Pancreas (tissue), 10 donors: ENCODE measurements at places on chromosomes 1 and 21. TPM values are rescaled to one million over a fixed set of nuclear protein-coding genes. Genes with fewer than 3 reads are reported as not detected.

GRCh38 chr1:240888039-240888786 lies 276.3 kb upstream of the GREM2 start:
- H3K4me3 ChIP-seq = no peak overlapping the region
- H3K27me3 ChIP-seq = no peaks in the 10 kb centered on the region
- no peaks in the 10 kb centered on the region for H3K4me1 ChIP-seq
- H3K36me3 ChIP-seq = no peaks in the 10 kb centered on the region
- DNase-seq = peak; percentile 53

OR2T8 gene
- total RNA-seq = not detected

- H3K27me3 ChIP-seq = no peaks in the 10 kb centered on the region
- no peaks in the 10 kb centered on the region for H3K4me1 ChIP-seq
- no peaks in the 10 kb centered on the region for H3K36me3 ChIP-seq
- no peak for DNase-seq
- H3K27ac ChIP-seq = no peak overlapping the region
These were observed 282.6 kb upstream of the DPYD start for GRCh38 chr1:98203466-98203865.

DNA sequence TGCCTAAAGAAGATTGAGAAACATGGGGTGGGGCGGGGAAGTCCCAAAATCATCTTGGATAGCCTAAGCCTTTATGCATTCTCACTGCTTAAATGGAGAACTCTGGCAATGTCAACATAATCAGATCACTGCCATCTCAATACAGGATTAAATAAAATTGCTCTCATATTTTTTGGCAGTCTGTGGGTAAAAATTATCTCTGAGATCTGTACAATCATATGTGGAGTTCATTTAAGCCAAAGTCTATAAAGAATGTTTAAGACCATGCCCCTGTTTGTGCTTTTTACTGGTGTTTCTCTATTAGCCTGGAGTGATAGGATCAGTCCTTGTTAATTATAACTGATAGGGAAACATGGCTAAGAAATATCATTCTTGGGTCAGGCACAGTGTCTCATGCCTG lies 136.3 kb downstream of the GPR52 start:
- no peak overlapping the region for H3K27ac ChIP-seq
- no peak for DNase-seq
- H3K36me3 ChIP-seq = no peaks in the 10 kb centered on the region
- H3K27me3 ChIP-seq = no peaks in the 10 kb centered on the region
- H3K4me3 ChIP-seq = no peak overlapping the region

DNA sequence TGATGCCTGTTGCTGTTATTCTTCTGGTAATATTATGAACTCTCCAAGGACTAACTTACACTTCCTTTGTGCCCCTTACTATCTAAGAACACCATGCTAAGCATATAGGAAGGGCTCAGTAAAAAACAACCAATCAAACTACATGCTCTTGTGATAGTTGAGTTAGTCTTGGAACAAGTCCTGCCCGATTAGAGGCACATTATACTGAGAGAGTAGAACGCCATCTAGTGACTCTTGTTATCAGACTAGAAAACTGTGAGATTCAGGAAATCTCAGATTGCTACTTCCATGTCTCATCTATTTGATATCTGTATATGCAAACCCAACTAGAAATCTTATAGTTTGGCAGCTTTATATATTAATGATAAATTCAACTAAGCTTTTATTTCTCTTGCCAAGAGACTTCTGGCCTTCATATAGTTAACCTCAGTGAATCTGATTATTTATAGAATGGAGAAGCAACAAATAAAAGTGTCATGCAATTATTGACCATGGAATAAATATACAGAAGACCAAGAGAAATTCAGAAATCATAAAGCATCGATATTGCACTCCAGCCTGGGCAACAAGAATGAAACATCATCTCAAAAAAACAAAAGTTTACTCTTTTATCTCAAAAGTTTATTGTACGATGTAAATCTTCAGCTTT lies 7.8 kb upstream of the SRRM1 start:
- H3K4me3 ChIP-seq = no peak overlapping the region
- H3K27me3 ChIP-seq = no peaks in the 10 kb centered on the region
- no peak overlapping the region for H3K27ac ChIP-seq
- no peaks in the 10 kb centered on the region for H3K36me3 ChIP-seq
- H3K4me1 ChIP-seq = no peaks in the 10 kb centered on the region
- DNase-seq = no peak

SLC2A5 gene
- total RNA-seq = 0.79 TPM

DNA sequence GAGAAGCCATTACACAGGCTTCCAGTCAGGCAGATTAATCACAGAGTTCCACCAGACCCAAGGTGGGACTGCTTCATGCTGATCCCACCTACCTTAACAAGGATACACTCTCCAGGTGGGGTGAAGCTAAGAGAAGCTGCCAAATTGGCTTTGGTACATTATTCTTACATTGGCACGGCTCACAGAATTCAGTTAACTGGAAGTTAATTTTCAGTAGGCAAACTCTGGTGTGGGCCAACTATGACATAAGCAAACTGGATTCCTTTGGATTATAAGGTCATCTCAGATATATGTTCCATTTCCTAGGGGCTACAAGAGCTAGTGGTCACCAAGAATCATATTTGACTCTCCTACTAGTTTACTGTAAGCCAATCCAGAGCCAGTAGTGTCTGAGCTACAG lies 448.8 kb upstream of the BEND5 start:
- peaks cover 3% of the 10 kb centered on the region for H3K4me1 ChIP-seq
- H3K36me3 ChIP-seq = no peaks in the 10 kb centered on the region
- H3K27ac ChIP-seq = no peak overlapping the region
- peak; percentile 14 for DNase-seq
- no peaks in the 10 kb centered on the region for H3K27me3 ChIP-seq

DNA sequence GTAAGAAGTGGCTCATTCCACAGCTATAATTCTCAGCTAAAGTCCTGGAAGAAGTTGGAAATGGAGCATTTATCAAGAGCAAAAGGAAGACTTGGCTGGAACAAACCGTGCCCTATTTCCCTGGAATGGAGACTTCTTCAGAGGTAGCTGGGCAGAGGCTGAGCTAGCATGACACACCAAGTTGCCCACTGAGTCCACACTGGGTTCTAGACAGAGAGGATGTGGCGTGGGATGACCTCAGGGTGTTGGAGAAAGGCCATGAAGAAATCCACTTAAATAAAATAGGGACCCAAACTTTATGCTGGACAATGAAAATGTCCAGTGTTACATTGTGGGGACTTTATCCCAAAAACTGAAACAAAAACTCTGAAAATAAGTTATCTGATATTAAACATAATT lies 116.2 kb downstream of the KCNJ6 start:
- no peaks in the 10 kb centered on the region for H3K36me3 ChIP-seq
- H3K27me3 ChIP-seq = no peaks in the 10 kb centered on the region
- DNase-seq = no peak
- no peak overlapping the region for H3K4me3 ChIP-seq

DNA sequence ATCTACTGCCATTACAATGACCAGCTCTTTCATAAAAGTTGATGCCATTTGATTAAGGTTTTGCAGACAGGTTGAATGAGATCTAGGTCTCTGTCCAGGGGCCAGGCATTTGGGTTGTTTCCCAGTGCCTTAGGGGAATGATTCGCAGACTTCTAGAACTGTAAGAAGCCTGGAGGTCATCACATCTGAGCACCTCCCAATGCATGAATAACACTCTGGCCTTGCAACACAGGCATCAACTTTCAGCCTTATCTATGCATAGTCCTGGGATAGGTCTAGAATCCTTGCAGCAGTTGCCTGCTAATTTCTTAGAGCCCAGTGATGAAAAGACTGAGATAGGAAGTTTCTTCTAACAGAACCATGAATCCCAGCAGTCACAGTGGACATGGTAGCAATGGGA lies 44.8 kb upstream of the KCND3 start:
- DNase-seq = no peak
- H3K36me3 ChIP-seq = no peaks in the 10 kb centered on the region
- no peak overlapping the region for H3K27ac ChIP-seq
- H3K4me1 ChIP-seq = no peaks in the 10 kb centered on the region
- no peaks in the 10 kb centered on the region for H3K27me3 ChIP-seq

LRRN2 gene
- 1.5 TPM for total RNA-seq

DNA sequence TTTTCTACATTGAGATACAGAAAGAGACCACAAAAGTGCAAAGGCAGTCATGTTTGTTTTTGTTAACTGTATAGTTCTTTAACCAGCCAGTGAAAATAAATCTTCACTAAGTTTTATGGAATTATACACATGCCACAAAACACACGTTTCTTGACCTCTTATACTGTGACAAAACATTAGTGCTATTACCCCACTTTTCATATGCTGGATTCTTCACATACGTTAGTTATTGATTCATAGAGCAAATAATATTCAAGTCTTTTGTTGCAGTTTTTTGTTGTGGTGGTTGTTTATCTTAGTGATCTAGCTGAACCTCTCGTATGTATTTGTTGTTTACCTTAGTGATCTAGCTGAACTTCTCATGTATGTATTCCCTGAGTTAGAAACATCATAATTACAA lies 28.0 kb downstream of the LYPLAL1 start:
- no peak overlapping the region for H3K4me3 ChIP-seq
- no peaks in the 10 kb centered on the region for H3K27me3 ChIP-seq
- no peak overlapping the region for H3K27ac ChIP-seq
- no peaks in the 10 kb centered on the region for H3K36me3 ChIP-seq

OPTC gene
- total RNA-seq = not detected

UBL4B gene
- total RNA-seq = not detected

RGL1 gene
- 3.5 TPM for total RNA-seq

FAM3B gene
- total RNA-seq = 142 TPM

DNA sequence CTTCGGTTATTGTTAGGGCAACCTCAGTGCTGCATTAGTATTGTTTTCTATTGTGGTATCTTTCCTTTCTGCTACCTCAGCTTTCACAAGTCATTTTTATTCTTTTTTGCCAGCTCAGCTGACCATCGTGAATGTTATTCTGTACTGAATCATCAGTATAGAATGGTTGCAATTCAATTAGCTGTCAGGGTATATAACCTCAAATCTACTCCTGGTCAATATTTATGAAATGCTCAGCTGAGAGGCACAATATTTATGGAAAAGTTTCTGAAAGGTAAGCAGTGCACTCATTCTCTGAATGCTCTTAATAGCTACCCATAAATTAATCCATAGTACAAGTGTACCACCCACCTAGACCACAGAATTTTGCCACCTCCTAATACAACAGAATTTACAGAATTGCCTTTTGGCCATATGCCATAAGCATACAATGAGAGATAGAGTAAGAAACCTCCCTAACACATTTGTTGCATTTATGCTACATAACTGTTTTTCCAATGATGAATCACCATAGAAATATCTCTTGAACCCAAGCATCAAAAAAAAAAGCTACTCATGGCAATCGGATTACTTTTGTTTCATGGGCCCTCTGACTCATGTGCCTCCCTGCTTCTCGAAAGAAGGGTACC lies 732.6 kb upstream of the CHRM3 start:
- no peak overlapping the region for H3K27ac ChIP-seq
- H3K27me3 ChIP-seq = no peaks in the 10 kb centered on the region
- DNase-seq = no peak
- H3K4me1 ChIP-seq = no peaks in the 10 kb centered on the region
- no peaks in the 10 kb centered on the region for H3K36me3 ChIP-seq

DNA sequence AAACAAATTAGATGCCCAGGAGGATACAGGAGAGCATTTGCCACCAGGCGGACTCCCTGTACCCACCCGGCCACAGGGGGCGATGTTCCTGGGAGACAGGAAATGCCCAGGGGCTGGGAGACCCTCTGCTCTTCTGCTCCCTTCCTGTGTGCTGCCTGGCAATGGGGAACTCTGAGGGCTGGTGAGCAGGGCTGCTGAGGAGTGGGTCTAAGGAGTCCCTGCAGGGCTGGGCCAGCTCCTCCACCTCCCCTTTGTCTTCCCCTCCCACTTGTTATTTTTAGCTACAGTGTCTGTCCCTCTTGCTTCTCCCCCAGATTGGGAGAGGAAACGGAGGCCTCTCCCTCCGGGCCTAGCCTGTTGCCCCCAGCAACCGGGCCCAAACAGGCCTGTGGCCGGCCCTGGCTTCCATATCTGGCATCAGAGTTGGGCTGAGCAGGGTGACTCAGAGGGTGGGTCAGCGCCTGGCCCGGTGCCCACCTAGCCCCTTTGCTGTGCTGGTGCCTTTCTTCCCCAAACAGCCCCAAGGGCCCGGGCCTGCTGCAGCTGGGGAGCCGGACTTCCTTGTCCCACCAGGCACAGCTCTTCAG lies 11.6 kb downstream of the LMNA start:
- no peak overlapping the region for H3K4me3 ChIP-seq
- peak overlapping the region; percentile 94 for H3K27ac ChIP-seq
- peaks cover 64% of the 10 kb centered on the region for H3K4me1 ChIP-seq

- H3K4me3 ChIP-seq = no peak overlapping the region
- no peaks in the 10 kb centered on the region for H3K4me1 ChIP-seq
- H3K27ac ChIP-seq = no peak overlapping the region
- no peaks in the 10 kb centered on the region for H3K27me3 ChIP-seq
- no peaks in the 10 kb centered on the region for H3K36me3 ChIP-seq
These were observed 35.8 kb downstream of the LAMC1 start for GRCh38 chr1:183058851-183059502.

SPATA21 gene
- not detected for total RNA-seq

GRCh38 chr1:41242342-41243078 lies 404 bp upstream of the SCMH1 start:
- H3K27ac ChIP-seq = peak overlapping the region; percentile 78
- peak; percentile 79 for DNase-seq
- H3K36me3 ChIP-seq = no peaks in the 10 kb centered on the region
- peak overlapping the region; percentile 89 for H3K4me3 ChIP-seq
- no peaks in the 10 kb centered on the region for H3K27me3 ChIP-seq

- no peak overlapping the region for H3K4me3 ChIP-seq
- no peaks in the 10 kb centered on the region for H3K36me3 ChIP-seq
- H3K4me1 ChIP-seq = no peaks in the 10 kb centered on the region
These were observed 125.5 kb upstream of the HNRNPU start for GRCh38 chr1:244989813-244990212.

RNU1-1 gene
- total RNA-seq = 4,050 TPM

DENND2D gene
- total RNA-seq = 17.8 TPM

SERTAD4 gene
- total RNA-seq = 0.28 TPM

GRCh38 chr21:32914424-32915039 lies 111.2 kb upstream of the OLIG2 start:
- H3K4me3 ChIP-seq = no peak overlapping the region
- no peaks in the 10 kb centered on the region for H3K36me3 ChIP-seq
- H3K27me3 ChIP-seq = no peaks in the 10 kb centered on the region
- no peaks in the 10 kb centered on the region for H3K4me1 ChIP-seq
- no peak overlapping the region for H3K27ac ChIP-seq

GRCh38 chr1:217274416-217274815 lies 356.5 kb downstream of the GPATCH2 start:
- no peaks in the 10 kb centered on the region for H3K27me3 ChIP-seq
- no peak overlapping the region for H3K4me3 ChIP-seq
- H3K36me3 ChIP-seq = no peaks in the 10 kb centered on the region
- no peak overlapping the region for H3K27ac ChIP-seq

DNA sequence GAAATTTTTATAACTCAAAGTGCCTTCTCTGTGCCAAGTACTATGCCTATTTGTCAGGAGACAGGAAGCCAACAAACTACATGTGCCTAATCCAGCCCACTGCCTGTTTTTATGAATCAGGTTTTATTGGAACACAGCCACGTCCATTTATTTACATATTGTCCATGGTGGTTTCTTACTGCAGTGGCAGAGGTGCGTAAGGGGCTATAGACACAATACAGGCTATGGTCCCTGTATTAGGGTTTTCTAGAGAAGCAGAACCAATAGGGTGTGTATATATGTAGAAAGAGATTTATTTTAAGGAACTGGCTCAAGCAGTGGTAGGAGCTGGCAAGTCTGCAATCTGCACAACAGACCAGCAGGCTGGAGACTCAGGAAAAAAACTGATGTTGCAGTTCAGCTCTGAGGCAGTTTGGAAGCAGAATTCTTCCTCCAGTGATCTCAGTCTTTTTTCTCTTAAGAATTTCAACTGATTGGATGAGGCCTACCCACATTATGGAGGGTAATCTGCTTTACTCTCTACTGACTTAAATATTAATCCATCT lies 15.4 kb downstream of the PPIE start:
- no peaks in the 10 kb centered on the region for H3K4me1 ChIP-seq
- DNase-seq = no peak
- no peak overlapping the region for H3K4me3 ChIP-seq
- H3K36me3 ChIP-seq = peaks cover 67% of the 10 kb centered on the region
